ENCODE measurements at places on chromosomes 3 and 15.

- no peak for DNase-seq
Measured at GRCh38 chr3:195790901-195791300, 20.8 kb downstream of the MUC4 start.

- DNase-seq: no peak
Measured at GRCh38 chr3:132554437-132554836, 42.6 kb upstream of the ACKR4 start.

- no peak for DNase-seq
Measured at GRCh38 chr3:184643442-184643841, 68.4 kb downstream of the MAGEF1 start.

DNA sequence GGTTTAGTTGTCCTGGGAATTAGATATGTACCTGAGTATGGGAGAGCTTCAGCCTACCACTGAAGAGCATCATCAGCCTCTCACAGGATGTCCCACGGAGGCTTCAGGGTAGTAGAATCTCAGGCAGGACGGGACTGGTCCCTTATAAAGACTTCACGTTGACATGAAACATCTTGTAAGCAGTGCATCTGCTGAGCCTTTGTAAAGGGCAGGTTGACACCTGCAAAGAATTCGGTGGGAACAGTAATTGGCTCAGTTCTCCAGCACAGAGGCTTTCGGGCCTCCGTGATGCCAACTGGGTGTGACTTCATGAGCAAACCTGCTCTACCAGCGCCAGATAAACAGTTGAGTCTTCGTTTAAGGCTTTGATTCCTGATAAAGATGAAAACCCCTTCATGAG is 26.9 kb upstream of the AVEN start:
- DNase-seq: no peak

DNA sequence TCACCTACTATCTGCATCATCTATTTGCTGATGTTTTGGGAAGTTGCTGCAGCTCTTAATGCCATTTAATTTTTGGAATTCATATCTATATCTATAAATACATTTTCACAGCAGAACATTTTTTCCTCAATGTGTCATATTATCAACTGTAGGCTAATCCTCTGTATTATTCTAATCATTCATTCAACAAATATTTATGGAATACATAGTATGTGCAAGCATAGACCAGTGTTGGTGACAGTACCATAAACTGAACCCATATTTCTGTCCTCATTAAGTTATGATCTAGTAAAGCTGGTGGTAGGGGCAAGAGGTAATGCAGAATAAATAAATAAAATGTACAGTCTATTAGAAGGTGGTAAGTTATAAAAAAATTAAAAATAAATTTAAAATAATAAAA is 585.3 kb upstream of the BCHE start:
- DNase-seq: no peak

GRCh38 chr3:126672741-126673140 is 17.8 kb upstream of the TXNRD3 start:
- no peak for DNase-seq

DNA sequence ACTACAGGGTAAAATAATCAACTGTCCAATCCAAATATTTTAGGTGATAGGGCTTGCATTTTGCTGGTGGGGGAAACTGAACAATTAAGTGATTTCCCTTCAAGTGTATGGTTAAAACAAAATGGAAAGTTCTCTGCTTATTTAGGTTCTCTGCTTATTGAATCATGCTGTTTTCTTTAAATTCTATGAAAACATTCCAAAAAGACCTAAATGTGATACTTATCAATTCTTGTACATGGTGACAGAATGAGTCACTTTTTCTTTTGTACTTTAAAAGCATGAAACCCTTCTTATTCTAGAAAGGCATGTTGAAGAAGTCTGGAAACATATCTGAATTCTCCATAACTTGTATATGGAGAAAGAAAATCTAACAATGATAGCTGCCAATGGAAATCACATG is 192.6 kb downstream of the FMN1 start:
- no peak for DNase-seq

GRCh38 chr15:71411538-71412482 is 296.5 kb downstream of the THSD4 start:
- DNase-seq: no peak

DNA sequence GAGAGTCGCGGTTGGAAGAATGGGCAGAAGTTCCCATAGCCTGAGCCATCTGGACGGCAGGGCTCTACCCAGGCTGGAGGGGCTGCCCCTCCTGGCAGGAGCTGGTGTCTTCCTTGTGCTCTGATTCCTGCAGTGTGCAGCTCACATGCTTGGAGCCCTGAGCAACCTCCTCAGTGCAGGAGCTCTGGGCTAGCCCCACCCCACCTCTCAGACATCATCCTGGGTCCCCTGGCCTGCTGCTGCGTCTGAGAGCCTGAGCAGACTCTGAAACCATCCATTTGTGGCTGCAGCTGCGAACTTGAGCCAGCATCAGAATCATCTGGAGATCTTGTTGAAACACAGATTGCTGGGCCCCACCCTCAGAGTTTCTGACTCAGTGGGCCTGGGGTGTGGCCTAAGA is 42.8 kb downstream of the POMGNT2 start:
- DNase-seq: no peak

- DNase-seq: no peak
Measured at GRCh38 chr3:114439284-114439683, 145.5 kb downstream of the TIGIT start.

DNA sequence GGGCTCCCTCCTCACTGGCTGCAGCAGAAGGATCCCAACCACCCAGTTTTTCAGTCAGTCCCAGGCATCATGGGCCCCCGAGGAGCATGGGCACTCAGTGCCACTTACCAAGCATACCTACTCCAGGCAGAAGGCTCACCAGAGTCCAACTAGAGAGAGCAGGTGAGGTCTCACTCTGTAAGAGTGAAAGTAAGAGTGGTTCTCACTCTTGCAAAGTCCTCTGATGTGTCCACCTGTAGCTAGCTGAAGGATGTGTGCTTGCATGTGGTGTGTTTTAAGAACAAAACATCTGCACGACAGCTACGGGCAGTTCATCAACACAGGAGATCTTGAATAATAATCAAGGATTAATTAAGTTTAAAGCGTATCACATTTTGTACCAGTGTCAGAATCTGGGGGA is 49.7 kb downstream of the CCK start:
- DNase-seq: no peak

DNA sequence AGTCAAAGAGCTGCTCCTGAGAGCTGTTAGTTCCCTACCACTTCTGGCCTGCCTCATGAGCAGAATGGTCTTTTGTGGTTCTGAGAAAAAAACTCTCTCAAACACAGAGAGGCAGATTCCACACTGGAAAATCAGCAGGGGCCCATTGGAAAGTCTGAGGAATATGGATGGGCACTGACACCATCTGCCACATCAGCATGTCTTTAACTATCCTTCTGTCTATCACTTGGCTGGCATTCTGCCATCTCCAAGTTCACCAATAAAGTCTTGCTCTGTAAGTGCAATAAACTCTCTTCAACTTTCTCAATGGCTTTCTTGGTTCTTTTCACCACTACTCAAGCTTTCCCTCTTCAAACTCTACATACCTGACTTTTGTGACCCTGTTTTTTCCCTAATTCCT is 101.3 kb upstream of the GALNT15 start:
- no peak for DNase-seq

DNA sequence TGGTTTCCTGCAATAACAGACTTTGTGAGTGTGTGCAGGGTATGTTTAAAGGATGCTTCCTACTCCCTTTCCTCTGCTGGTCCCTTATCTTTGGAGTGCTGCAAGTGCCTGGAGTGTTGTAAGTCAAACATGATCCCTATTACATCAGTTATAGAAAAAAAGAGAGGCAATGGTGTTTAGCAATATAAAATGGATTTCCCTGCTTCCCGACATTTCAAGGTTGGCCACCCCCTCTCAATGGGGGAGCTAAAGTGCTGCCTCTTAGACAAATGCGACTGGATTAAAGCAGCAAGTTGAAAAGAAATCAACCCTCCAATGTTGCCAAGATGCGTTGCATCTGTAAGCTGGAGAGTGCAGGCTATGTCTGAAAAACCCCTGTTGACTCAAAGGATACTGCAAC is 203.1 kb upstream of the WNT5A start:
- DNase-seq: no peak

Data from CD4-positive, alpha-beta T cell treated with Interferon alpha-2 for 1 hour (primary cell).